ENCODE measurements at places on chromosomes 4 and X.
A peak's percentile ranks its signal among the peaks of the same experiment; 100 is the strongest.

GRCh38 chr4:104964410-104965175 lies 182.1 kb upstream of the TET2 start:
- no peak for DNase-seq

DNA sequence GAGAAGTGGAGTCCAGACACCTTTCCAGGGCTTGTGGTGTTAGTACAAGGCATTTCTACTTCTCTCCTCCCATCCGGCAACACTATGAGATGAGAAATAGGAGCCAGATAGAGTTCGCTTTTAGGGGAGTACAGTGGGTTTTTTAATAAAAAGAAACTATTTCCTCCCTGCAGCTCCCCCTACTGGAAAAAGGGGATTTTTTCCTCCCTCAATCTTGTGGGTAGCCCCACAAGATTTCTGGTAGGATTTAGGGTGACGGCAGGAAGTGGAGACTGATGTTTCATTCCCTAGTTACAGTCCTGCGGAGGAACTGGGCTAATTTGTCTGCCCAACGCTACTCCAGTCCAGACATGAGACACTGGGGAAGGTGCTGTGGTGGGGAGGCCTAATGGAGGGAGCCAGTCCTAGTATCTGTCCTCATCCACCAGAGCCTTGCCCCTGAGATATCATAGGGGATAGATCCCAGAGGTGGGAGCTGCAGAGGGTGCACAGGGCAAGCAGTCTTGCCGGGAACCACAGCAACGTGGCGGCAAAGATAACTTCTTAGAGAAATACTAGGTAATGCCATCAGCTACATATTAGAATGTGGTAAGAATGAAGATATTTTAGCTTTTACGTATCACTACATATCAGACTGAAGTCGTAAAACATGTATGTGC lies 45.5 kb upstream of the PRKG2 start:
- DNase-seq: peak; percentile 4

GRCh38 chr4:20253735-20254409 lies 2.2 kb downstream of the SLIT2 start:
- DNase-seq: peak; percentile 69

GRCh38 chrX:8672176-8672575 lies 59.8 kb downstream of the ANOS1 start:
- no peak for DNase-seq

- DNase-seq: peak; percentile 38
Observed at GRCh38 chr4:186676531-186677161, 47.0 kb downstream of the FAT1 start.

GRCh38 chr4:120874792-120875774 lies 47.4 kb downstream of the PRDM5 start:
- DNase-seq: no peak

DNA sequence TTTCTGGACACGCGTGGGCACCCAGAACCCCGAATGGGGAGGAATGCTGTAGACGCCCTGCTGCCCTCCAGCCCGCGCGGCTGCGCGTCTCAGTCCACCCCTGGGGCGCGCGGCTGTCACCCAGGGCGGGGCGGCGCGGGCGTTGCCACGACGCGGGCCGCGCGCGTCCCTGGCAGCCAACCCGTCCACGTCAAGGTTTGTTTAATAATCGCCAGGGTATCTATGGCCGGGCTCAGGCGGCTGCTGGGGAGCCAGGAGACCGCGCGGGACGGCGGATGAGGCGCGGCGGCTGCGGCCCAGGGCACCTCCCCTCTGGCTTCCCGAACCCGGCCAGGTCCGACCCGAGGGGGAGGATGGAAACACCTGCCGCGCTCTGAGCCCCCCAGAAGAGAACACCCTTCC lies at the start of gene SPATA18:
Gene SPATA18, plus strand, starts transcription at position 92 of the 402 bp plus-strand sequence. CDS start 401 bp downstream, outside the sequence.
- peak; percentile 54 for DNase-seq

- peak; percentile 5 for DNase-seq
Observed at GRCh38 chr4:56861360-56861759, 39.9 kb upstream of the SPINK2 start.

DNA sequence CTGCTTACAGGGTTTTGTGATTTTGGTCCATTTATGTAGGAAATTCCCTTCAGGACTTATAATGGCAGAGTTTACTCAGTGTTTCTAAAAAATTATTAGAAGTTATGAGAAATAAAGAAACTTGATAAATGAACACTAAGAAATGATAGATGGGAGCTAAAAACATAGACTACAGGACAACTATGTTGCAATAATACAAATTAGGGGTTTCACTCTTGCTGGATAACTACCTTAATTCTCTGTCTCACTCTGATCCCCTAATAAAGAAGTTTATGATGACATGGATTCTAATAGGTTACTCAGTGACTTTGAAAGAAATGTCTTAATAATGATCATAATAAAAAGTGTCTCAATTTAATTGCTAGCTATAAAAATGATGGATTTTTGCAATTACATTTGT lies 23.3 kb upstream of the BBS12 start:
- DNase-seq: no peak

GRCh38 chr4:79979785-79980437 lies 93.1 kb downstream of the ANTXR2 start:
- no peak for DNase-seq

GRCh38 chr4:28279249-28279648 lies 1418.6 kb downstream of the STIM2 start:
- DNase-seq: no peak

DNA sequence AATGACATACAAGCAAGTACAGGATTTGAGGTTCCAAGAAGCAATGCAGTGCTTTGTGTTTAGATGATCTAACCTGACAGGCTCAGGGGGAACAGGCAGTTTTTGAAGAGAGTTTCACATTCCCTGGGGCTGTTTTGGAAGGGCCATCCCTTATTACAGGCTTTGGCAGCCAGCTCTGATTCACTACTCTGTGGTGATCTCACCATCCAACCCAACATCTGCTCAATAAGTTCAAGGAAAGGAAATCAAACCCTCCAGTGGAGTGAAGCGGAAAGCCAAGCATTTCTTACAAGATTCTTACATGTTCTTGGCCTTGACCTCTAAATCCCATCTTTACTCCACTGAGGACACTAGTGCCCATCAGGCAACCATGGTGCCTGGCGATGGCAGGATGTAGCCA lies 7.5 kb downstream of the IDS start:
- DNase-seq: peak; percentile 5

DNA sequence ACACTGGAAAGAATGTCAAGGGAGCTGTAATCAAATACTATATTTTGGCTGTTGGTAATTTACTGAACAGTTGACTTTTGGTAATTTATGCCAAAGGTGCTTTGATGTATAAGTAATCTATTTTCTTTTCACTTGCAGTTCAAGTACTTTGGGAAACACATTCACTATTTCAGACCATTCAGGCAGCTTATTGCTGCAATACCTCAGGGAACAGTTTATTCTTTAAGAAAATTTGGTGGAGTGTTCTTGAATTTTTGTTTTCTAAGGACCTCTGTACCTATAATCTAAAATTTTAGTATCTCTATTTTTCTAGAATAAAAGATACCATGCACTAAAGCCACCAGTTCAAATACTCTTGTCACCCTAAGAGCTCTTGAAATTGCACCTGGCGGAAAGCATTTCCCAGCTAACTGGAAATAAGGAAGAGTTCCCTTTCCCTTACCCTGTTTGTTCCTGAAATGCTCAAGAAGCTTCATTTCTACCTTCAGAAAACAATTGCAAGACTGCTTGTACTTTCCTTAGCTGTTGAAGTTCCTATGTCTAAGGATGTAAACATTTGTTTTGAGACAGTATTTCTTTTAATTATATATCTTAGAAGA lies 633.5 kb upstream of the FAT1 start:
- peak; percentile 68 for DNase-seq

GRCh38 chrX:150361070-150361776 lies 1.9 kb upstream of the MAMLD1 start:
- peak; percentile 66 for DNase-seq

DNA sequence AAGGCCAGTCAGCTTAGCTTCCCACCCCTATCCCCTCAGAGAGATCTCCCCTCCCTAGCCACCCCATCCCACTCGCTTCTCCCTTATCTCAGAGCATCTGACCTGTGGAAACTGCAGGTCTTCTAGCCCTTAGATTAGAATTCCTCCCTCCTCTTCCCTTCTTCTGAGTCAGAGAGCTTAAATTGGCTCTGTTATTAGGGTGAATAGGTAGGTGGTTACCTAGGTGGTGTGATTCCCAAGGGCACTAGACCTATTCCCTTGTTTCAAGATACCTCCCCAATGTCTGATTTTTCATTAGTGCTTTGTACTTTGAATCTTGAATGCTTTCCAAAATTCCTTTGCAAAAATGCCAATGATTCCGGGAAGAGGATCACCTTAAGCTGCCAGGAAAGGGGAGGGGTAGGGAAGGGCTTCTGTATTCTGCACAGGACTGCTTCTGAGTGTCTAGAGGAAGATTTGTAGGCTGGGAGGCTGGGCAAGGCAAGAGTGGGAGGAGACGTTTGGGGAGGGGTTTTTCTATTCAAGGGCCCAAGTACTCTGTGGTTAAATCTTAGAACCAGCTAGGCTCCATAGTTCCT lies 24.5 kb upstream of the MSN start:
- no peak for DNase-seq

DNA sequence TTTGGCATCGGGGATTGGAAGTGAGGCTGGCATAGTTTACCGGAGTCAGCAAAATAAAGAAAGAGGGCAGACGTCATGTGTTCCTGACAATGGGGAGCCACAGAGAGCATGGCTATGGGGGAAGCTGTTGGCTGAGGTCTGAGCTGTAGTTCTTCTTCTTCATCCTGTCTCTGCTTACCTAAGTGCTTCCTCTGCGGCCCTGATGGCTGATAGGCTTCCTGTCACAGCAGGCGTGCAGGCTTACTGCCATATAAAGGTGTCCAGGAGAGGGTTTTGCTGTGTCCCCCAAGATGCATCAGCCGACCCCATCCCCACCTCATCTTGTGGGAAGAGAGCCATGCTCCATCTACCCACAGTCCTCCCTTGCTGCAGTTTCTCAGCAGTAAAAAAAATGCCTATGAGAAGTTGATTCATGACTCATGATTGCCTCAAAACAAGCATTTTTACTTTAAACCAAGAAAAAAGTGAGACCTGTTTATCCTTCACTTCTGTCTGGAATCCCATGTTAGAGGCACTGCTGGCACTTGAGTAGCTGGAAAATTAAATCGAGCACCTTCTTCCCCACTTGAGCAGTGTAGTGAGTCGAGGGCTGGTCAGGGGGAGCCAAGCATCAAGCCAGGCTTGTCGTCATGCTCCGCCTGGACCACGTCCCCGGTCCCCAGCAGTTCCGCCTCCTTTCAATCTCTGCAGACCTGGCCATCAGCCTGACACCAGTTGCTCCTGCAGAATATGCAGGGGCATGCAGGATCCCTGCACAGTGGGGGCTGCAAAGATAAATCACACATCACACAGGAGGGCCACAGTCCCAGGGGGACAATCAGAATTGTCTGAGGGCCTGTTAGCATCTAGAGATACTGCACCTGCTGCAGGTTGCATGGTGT lies 237.8 kb downstream of the EVC2 start:
- DNase-seq: no peak

- no peak for DNase-seq
Observed at GRCh38 chr4:175705407-175705806, 106.7 kb downstream of the GPM6A start.

GRCh38 chr4:150938417-150938816 lies 76.7 kb downstream of the LRBA start:
- no peak for DNase-seq

GRCh38 chr4:121146530-121146929 lies 17.6 kb downstream of the TNIP3 start:
- no peak for DNase-seq

GRCh38 chr4:88442689-88443191 lies 14.2 kb upstream of the HERC5 start:
- peak; percentile 8 for DNase-seq

DNA sequence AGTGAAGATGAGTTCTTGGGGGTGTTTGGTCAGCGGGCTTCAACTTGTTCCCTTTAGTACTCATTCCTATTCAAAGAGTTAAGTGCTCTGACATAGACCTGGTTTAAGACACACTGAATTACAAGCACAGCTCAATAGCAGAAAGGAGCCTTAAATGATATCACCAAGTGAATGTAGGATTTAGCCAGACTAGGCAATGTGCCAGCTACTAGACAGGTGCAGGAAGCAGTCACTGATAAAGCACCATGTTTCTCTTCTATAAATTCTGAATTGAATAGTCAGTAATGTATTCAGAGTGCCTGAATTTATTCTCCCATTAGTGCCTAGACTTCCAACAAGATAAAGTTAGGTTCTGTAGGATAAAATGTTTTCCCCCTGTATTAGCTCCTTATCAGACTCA lies 63.6 kb downstream of the ASB9 start:
- DNase-seq: peak; percentile 62

GRCh38 chr4:86924811-86925210 lies 10.0 kb upstream of the AFF1 start:
- DNase-seq: no peak

GRCh38 chr4:5003372-5003857 lies 15.8 kb downstream of the CYTL1 start:
- DNase-seq: no peak

GRCh38 chr4:76673362-76673761 lies 224.6 kb downstream of the SOWAHB start:
- DNase-seq: no peak

- no peak for DNase-seq
Observed at GRCh38 chrX:15998350-15998749, 125.0 kb upstream of the GRPR start.

DNA sequence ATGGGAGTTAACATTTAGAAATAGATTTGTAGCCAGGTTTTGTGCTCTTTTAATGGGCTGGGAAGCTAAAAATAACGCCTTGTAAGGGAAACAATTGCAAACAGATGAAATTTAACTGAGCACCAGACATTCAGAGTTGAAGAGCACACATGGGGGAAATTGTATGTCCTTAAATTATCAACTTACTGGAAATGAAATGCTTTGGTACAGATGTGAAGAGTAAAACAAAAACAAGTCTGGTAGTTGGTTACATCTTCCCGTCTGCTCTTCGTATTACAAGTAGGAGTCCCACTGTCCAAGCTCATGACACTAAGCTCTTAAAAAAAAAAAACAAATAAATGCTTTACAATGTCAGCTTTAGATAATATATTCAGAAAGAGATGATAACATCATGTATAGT lies 59.5 kb upstream of the RPA4 start:
- no peak for DNase-seq

DNA sequence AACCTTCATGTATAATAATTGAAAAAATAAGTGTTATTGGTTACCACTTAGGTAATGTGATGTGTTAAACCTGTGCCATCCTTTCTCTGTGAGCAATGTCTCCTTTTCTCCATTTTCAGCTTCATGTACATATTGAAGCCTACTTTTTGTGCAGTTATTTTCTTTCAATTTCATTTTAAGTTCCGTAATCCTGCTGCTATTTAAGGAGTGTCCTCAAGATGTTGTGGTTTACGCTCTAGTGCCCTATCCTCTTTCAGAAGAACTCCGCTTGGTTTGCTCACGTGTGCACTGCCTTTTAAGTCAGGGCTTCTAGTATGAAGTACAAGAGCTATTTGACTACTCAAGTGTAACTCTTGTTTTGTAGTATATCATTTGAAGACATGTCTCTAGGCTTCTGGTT lies 2253.2 kb upstream of the TENM3 start:
- DNase-seq: no peak

- DNase-seq: no peak
Observed at GRCh38 chr4:137534516-137534915, 2.2 kb upstream of the PCDH18 start.

DNA sequence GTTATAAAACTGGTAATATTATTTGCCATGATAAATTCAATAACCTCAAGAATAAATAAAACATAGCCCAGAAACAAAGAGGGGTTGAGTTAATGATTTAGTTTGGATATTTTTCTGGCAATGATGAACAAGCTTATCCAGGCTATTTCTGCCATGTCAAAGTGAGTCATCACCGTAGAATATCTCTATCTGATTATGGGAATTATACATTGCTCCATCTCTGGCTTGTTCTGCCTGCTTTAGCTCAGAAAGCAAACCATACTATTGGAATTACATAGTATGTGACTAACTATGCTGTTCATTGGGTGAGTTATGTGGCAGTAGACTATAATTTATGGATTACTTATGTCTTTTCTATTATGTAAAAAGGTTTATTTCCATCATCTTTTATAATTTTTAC lies 680.1 kb upstream of the AADAT start:
- no peak for DNase-seq

Data from DMS53 (cell line).